ENCODE measurements at places on chromosomes 13 and 19.

GRCh38 chr13:84332346-84332745 is 450.1 kb upstream of the SLITRK1 start:
- H3K36me3 ChIP-seq = no peaks in the 10 kb centered on the region
- no peak overlapping the region for H3K4me3 ChIP-seq
- no peaks in the 10 kb centered on the region for H3K27me3 ChIP-seq
- H3K27ac ChIP-seq = no peak overlapping the region
- DNase-seq = no peak

DNA sequence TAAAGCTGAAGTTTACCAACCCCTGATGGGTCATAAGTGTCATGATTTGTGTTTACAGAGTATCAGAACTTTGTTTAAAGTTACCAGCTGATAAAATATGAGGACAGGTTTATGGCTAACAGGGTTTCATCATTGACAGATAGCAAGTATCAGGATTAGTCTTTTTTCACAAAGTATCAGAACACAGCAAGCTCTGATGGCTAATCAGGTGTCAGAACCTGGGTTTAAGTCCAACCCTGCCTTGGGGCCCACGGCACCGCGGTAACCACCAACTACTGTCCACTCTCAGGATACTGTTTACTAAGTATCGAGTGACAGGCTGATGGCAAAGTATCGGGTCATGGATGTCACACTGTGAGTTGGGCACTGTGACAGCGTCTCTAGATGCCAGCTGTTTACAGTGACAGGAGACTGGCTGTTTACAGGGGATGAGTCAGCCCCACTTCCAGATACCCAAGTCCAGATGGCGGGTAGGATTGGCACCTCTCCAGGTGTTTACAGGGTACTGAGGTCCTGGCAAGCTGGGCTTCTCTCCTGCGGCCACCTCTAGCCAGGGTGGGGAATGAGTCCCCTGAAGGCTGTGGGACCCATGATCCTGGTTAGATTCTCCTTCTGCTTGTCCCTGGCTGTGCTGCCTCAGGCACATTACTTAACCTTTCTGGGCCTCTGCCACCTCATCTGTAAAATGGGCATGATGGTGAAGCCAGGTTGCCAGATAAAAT is 21.8 kb downstream of the ARRDC2 start:
- peaks cover 69% of the 10 kb centered on the region for H3K27me3 ChIP-seq
- no peaks in the 10 kb centered on the region for H3K4me1 ChIP-seq
- H3K36me3 ChIP-seq = no peaks in the 10 kb centered on the region

DNA sequence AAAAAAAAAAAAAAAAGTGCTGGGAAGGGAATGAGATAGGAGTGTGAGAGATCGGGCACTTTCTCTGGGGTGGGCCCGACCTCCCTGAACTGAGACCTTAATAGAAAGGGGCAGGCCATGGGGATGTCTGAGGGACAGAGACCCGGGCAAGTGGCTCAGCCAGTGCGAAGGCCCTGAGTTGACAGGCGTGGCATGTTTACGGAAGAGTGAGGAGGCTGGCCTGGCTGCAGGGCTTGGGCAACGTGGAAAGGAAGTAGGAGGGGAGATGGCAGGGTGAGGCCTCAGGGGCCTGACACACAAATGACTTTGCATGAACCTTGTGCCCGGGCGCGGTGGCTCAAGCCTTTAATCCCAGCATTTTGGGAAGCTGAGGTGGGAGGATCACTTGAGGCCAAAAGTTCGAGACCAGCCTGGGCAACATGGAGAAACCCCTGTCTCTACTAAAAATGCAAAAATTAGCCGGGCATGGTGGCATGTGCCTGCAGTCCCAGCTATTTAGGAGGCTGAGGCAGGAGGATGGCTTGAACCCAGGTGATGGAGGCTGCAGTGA is 13.9 kb downstream of the FCHO1 start:
- no peaks in the 10 kb centered on the region for H3K4me1 ChIP-seq
- no peak for DNase-seq
- H3K27ac ChIP-seq = no peak overlapping the region
- no peaks in the 10 kb centered on the region for H3K36me3 ChIP-seq
- H3K4me3 ChIP-seq = no peak overlapping the region

DNA sequence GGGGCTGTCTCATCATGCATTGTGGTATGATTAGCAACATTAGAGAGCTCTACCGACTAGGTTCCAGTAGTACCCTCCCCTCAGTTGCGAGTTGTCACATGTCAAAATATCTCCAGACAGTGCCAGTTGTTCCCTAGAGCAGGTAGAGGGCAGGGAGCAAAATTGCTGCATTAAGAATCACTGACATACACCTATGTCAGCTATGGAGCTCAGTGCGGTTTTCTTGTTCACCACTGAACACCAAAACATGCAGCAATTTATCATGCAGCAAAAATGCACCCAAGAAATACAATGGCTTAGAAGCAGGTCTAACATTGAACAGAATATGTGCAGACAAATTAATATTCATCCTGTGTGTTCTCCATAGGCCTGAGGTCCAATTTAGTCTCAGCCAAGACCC is 186.9 kb upstream of the STARD13 start:
- H3K36me3 ChIP-seq = no peaks in the 10 kb centered on the region
- no peak overlapping the region for H3K4me3 ChIP-seq
- H3K4me1 ChIP-seq = no peaks in the 10 kb centered on the region
- H3K27me3 ChIP-seq = no peaks in the 10 kb centered on the region

- no peaks in the 10 kb centered on the region for H3K36me3 ChIP-seq
- H3K4me1 ChIP-seq = no peaks in the 10 kb centered on the region
- H3K4me3 ChIP-seq = no peak overlapping the region
- DNase-seq = no peak
- no peak overlapping the region for H3K27ac ChIP-seq
Measured at GRCh38 chr13:60094385-60095088, 69.2 kb downstream of the DIAPH3 start.

- H3K4me1 ChIP-seq = 0 out of 2 replicates have a peak, but pooled peaks cover 2% of the 10 kb centered on the region
- H3K27ac ChIP-seq = no peak within 1 kb of the TSS
- H3K27me3 ChIP-seq = peaks cover 47% of the 10 kb centered on the region
- DNase-seq = no peak
Measured at GRCh38 chr19:38388349-38389100, at the start of gene SPRED3. TSS of gene SPRED3 (plus strand) at chr19:38388697. CDS start at chr19:38390303, 1,606 bp downstream.

GRCh38 chr19:2607712-2608601 is 94.5 kb downstream of the GNG7 start:
- H3K36me3 ChIP-seq = no peaks in the 10 kb centered on the region
- H3K4me3 ChIP-seq = peak overlapping the region; percentile 62
- peak; percentile 96 for DNase-seq
- no peaks in the 10 kb centered on the region for H3K27me3 ChIP-seq
- peaks cover 25% of the 10 kb centered on the region for H3K4me1 ChIP-seq
- peak overlapping the region; percentile 99 for H3K27ac ChIP-seq

- H3K4me3 ChIP-seq = no peak overlapping the region
- no peak overlapping the region for H3K27ac ChIP-seq
- H3K4me1 ChIP-seq = no peaks in the 10 kb centered on the region
- no peak for DNase-seq
- H3K27me3 ChIP-seq = no peaks in the 10 kb centered on the region
Measured at GRCh38 chr13:96819375-96819774, 174.9 kb downstream of the OXGR1 start.

DNA sequence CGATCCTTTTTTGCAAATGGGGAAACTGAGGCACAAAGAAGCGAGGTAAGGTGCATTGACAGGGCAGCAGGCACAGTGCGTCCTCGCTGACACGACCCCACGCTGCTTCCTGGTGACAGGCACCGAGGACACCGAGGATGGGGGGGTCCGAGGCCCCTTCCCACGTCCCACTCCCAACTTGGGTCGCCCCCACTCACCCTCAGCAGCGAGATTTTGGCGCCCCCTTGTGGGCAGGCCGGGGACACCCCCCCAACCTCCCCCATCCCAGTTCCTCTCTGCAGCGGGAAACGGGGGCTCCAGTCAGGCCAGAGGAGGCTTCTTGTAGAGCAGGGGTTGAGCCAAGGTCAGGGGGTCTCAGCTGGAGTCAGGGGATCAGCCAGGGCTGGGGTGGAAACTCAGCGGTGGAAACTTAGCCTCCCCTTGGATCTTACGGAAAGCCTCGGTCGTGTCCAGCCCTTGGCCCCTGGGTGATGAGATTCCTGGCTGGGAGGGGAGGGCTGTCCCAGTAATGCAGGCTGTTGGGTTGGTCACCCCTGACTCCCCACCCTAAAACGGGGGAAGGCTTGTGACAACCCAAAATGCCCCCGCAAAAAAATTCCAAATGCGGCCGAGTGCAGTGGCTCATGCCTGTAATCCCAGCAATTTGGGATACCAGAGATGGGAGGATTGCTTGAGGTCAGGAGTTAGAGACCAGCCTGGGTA is 8.2 kb downstream of the SMIM24 start:
- DNase-seq = no peak
- H3K27me3 ChIP-seq = peaks cover 74% of the 10 kb centered on the region
- no peaks in the 10 kb centered on the region for H3K36me3 ChIP-seq
- H3K4me1 ChIP-seq = no peaks in the 10 kb centered on the region
- no peak overlapping the region for H3K27ac ChIP-seq

- no peaks in the 10 kb centered on the region for H3K36me3 ChIP-seq
- H3K4me1 ChIP-seq = no peaks in the 10 kb centered on the region
- H3K27ac ChIP-seq = no peak overlapping the region
- no peaks in the 10 kb centered on the region for H3K27me3 ChIP-seq
- no peak overlapping the region for H3K4me3 ChIP-seq
Measured at GRCh38 chr19:4987256-4987655, 18.3 kb downstream of the KDM4B start.

DNA sequence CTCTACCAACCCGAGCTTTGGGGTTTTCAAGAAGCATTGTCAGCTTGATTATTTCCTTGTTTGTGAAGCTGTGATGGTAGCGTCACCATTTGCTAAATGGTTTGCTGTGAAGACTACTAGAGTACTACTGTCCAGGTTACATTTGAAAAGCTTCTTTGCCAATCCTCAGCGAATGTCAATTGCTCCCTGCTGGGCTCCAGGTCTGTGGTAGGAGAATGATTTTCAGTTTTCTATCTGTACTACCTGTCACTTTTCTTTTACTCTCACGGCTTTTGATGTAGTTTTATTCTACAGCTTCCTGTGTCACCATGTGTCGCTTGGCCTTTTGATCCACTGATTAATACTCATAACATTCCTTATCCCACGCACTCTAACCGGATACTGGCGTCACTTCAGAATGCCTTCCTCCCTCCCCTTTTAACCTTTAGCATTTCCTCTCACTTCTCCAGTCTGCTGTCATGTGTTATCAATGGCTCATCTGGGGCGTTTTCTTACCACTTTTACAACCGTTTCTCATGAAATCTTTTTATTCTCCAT is 7.5 kb upstream of the GPR183 start:
- no peak overlapping the region for H3K4me3 ChIP-seq
- H3K36me3 ChIP-seq = no peaks in the 10 kb centered on the region
- H3K27ac ChIP-seq = no peak overlapping the region
- H3K27me3 ChIP-seq = no peaks in the 10 kb centered on the region
- H3K4me1 ChIP-seq = no peaks in the 10 kb centered on the region

DNA sequence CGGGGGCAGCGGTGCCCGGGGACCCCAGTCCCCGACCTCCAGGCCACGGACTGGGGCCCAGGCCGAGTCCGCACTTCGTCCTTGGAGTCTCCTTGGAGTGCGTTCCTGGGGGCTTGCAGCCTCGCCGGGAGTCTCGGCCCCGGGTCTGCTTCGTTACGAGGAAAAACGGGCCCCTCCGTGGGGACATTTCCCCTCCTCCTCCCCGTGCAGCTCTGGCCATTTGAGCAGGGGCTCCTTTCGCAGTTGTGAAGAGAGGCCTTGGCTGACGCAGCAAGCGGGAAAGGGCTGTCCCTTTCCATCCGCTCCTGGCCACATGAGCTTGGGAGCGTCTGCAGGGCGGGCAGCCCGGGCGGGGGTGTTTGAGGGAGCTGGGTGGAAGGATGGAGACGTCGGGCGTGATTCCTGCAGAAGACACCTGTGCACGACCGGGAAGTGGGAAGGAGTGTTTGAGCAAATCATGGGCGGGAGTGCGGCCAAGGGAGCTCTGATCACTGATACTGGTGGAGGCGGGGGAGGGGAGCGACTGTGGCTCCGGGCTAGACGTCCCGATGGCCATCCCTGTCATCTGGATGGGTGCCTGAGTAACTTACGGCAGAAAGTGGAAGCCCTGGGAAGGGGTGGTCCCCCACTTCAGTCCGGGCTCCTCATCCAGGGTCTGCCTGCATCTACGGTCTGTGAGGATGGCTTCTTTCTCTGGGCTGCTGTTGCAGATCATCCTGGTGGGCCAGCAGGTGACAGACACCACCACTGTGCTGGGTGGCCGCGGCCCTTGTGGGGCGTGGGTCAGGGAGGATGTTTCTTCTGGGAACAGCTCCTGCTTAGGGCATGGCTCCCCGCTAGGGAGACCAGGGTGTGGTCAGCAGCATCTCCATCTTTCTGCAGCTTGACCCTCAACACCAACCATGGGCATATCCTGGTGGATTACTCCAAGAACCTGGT is 736 bp downstream of the GPI start:
- no peaks in the 10 kb centered on the region for H3K27me3 ChIP-seq
- H3K4me3 ChIP-seq = peak overlapping the region; percentile 100
- peaks cover 17% of the 10 kb centered on the region for H3K36me3 ChIP-seq

- no peaks in the 10 kb centered on the region for H3K4me1 ChIP-seq
- H3K36me3 ChIP-seq = no peaks in the 10 kb centered on the region
- H3K4me3 ChIP-seq = no peak overlapping the region
- no peak overlapping the region for H3K27ac ChIP-seq
- DNase-seq = no peak
Measured at GRCh38 chr13:33743438-33744368, 74.2 kb upstream of the RFC3 start.

- H3K4me1 ChIP-seq = no peaks in the 10 kb centered on the region
- H3K4me3 ChIP-seq = no peak overlapping the region
- no peaks in the 10 kb centered on the region for H3K27me3 ChIP-seq
- H3K36me3 ChIP-seq = peaks cover 9% of the 10 kb centered on the region
- H3K27ac ChIP-seq = no peak overlapping the region
- DNase-seq = no peak
Measured at GRCh38 chr19:47179653-47180310, 49.1 kb downstream of the SAE1 start.

- H3K27ac ChIP-seq = no peak overlapping the region
- no peaks in the 10 kb centered on the region for H3K4me1 ChIP-seq
- H3K36me3 ChIP-seq = no peaks in the 10 kb centered on the region
Measured at GRCh38 chr13:27298849-27299248, 28.2 kb downstream of the RASL11A start.

DNA sequence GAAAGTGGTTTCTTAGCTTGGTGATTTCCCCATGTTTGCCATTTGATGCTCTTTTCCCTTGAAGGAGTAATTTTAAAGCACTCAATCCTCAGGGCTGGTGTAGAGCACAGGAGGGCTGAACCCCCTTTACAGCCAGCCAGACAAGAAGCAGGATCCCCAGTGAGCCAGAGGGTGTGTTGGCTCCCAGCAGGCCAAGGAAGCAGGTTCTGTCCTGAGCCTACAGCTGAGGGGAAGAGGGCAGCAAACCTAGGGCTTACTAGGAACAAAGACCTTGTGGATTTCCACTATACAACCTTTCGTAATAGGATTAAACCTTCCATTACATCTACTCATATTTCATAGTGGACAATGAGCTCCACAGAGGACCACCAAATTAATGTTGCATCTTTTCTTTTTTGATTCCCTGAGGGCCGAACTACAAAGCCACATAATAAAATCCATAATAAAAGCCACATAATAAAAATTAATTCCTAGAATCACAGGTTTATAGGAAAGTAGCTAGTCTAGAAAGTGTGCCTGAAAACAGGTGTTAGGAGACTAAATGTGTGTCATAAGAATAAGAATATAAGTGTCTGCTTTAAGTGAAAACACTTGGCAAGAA is 300.2 kb downstream of the DCLK1 start:
- H3K36me3 ChIP-seq = no peaks in the 10 kb centered on the region
- no peak for DNase-seq
- H3K4me3 ChIP-seq = no peak overlapping the region
- no peaks in the 10 kb centered on the region for H3K27me3 ChIP-seq

All from MM.1S (cell line).